Activated effector memory CD4-positive, alpha-beta T cell treated with Interleukin-2 at 50 U/mL for 16 hours (primary cell): ENCODE measurements at places on chromosomes 5 and 9.
A peak's percentile ranks its signal among the peaks of the same experiment; 100 is the strongest.

DNA sequence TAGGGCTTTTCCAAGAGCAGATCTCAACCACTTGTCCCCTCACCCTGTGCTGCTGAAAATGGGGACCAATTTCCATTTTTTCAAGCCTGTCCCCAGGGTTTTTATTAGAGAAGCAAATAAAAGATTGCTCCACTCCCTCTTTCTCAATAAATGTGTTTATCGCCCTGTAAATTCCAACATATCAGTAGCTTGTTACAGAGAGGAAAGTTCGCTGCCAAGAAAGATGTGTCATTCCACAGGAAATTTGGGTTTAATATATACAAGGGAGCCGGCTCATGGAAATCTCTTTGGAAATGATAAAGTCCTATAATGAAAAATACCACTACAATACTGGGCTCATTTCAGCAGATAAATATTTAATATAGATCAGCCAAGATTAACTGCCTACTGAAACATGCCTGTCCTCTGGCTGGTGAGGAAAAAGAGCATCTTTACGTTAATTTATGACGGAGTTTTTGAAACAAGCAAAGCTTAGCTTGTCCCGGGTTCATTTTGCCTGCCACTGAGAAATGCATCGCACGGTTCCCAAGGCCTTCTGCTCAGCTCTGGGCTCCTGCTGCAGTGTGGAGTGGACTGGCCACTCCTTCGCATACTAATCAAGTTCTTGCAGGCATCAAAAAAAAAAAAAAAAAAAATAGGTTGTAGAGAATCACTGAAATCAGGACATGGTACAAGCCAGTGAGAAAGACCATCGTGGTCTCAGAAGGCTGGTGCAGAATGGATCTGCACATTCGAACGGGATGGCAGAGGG, 84.5 kb downstream of the BRINP1 start:
- no peak for DNase-seq

- DNase-seq: no peak
Measured at GRCh38 chr9:131043087-131043486, 34.1 kb downstream of the LAMC3 start.

- DNase-seq: no peak
Measured at GRCh38 chr9:107613321-107613720, 123.8 kb upstream of the KLF4 start.

- no peak for DNase-seq
Measured at GRCh38 chr5:75648712-75649111, 37.5 kb downstream of the ANKDD1B start.

DNA sequence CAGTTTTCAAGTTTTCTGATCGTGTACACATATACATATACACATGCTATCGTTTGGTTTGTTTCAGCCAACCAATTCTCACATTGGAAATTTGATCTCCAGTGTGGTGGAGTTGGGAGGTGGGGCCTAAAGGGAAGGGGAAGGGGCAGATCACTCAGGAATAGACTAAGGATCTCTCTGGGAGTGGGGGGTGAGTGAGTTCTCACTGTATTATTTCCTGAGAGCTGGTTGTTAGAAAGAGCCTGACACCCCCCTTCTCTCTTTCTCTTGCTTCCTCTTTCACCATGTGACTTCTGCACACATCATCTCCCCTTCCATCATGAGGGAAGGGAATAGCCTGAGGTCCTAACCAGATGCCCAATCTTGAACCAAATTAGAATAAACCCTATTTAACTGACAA, 551.7 kb downstream of the MAT2B start:
- no peak for DNase-seq

GRCh38 chr5:170306381-170306831, 8.8 kb upstream of the LCP2 start:
- DNase-seq: no peak

GRCh38 chr9:23278561-23278960, 547.5 kb downstream of the ELAVL2 start:
- DNase-seq: no peak

- no peak for DNase-seq
Measured at GRCh38 chr9:108535526-108535925, 320.3 kb downstream of the ACTL7B start.

- DNase-seq: no peak
Measured at GRCh38 chr5:19555436-19555835, 432.6 kb downstream of the CDH18 start.

GRCh38 chr5:137598399-137598798, 99.3 kb upstream of the SPOCK1 start:
- DNase-seq: no peak

DNA sequence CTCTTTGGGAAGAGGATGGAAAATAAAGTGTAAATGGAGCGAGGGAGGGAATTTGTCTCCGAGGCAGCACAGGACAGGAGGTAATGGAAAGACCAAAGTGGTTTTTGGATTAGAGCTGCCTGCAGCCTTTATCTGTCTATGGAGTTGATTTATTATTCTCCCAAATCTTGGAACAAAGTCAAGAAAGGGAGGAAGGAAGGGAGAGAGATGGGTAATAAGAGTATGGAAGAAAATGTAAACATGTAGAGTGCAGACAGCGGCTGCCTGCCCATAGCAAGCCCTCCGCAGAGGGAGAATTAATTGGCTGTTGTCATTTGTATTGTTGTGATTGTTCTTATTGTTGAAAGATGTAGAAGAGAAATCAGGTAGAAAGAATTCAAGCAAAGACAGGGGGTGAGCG, 15.7 kb downstream of the KCNIP1 start:
- DNase-seq: no peak

- no peak for DNase-seq
Measured at GRCh38 chr9:129595903-129596540, 24.9 kb downstream of the C9orf50 start.

DNA sequence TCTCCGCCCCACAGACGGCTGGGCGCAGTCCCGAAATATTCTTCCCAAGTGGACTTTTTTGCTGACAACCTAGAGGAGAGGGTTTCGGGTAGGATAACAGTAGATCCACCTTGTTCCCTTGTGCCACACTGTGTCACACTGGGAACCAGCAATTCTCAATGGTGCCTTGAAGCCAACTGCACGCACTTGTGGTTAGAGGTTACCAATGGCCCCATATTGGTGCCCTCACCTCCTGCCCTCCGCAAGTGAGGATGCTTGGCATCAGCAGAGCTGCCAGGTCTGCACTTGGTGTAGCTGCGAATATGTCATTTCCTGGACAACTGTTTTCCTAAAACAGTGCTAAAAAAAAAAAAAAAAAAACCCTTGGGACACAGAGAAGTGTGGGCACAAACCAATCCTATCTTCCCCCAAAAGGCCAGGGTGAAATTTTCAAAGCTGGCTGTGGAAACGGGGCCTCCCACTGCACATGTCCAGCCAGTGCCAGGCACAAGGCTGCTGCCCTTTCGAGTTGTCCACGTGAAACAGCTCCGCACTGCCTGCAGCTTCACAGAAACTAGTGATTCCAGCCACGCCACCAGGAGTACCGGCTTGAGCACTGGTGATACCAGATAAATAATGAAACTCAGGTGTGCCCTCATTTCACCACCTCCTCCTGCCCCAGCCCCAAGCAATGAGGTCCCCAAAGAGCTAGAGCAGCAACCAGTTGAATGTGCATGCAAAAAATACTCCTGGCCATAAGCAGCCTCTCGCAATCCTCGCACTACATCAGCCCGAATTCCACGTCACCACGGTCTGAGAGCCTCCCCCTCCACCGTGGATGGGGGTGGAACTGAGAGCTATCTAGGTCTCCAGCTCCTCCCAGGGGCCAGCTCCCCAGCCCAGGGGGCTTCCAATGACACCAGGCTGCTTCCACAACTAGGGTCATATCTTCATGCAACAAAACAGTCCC, 51.2 kb downstream of the USP20 start:
- DNase-seq: peak; percentile 54

DNA sequence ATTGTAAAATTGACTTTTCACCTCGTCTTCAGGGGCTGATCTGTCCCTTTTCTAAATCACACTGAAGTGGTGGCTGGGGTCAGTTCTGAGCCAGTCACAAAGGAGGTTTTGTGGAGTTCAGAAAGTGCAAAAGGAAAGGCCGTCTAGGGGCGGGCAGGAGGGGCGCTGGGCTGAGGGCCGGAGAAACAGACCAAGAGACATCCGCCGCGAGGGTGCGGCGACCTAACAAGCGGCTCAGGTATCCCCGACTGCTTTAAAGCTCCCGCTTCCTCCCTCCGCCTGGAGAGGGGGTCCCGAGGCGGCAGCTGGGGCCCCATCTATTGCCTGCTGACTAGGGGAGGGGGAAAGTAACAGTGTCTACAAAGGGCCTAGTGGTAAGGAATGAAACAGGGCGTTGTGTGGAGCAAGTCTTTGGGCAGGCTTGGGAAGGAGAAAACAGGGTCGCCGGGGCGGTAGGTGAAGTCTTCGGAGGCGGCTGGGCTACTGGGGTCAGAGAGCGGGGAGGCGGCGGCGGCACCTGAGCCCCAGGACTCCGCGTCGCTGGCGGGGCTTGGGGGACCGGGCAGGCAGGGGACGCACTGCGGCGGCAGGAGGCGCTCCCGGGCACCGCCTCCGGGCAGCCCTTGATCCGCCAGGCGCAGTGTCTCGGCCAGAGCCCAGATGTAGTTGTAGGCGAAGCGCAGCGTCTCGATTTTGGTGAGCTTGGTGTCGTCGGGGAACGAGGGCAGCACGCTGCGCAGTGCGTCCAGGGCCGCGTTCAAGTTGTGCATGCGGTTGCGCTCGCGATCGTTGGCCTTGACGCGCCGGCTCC, 950 bp downstream of the NEUROG1 start:
- DNase-seq: no peak

GRCh38 chr9:94740145-94740840, 13.8 kb downstream of the AOPEP start:
- no peak for DNase-seq

DNA sequence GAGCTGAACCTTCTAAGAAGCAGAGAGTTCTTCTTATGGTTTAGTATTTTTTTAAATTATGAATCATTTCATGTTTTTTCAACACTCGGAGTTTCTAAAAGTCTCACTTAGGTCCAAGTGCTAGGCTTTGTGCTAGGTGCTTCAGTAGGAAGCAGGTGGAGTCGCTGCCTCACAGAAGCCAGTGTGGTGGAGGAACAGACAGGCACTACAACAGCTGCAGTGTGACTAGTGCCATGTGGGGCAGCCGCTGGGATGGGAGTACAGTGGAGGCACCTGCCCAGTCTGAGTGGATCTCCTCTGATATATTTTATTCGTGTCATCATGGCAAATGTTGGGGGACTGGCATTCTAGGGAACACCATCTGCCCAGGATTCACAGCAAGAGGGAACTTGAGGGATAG, 15.3 kb downstream of the PCDHGC5 start:
- no peak for DNase-seq

DNA sequence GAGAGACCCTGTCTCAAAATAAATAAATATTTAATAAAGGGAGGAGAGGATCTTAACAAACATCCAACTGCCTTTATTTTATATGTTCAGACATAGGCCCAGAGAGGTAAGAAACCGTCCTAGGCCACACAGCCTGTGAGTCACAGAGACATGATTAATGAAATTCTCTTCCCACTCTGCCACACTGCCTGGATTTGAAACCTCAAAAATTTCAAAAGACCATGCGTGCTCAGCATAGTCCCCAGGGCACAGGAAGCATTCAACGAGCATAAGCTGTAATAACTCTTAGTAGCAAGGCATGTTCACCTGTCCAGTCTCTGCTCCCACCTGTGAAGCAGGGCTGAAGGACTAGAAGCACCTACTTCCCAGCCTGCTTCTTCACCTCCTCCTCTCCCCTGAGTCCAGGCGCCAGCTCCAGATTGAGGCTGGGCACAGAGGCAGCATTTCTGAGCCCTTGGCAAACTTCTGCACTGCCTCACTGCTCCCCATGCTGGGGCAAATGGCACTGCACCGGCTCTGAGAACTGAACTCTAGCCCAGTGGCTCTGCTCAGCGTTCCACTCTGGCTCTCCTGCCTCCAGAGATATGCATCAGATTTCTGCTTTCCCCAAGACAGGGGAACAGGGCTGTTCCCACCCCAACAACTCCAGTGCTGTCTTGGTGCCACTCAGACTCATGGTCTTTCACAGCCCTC, 1.1 kb downstream of the FAT2 start:
- no peak for DNase-seq

GRCh38 chr9:91131433-91131839, 230.3 kb downstream of the AUH start:
- DNase-seq: peak; percentile 54

DNA sequence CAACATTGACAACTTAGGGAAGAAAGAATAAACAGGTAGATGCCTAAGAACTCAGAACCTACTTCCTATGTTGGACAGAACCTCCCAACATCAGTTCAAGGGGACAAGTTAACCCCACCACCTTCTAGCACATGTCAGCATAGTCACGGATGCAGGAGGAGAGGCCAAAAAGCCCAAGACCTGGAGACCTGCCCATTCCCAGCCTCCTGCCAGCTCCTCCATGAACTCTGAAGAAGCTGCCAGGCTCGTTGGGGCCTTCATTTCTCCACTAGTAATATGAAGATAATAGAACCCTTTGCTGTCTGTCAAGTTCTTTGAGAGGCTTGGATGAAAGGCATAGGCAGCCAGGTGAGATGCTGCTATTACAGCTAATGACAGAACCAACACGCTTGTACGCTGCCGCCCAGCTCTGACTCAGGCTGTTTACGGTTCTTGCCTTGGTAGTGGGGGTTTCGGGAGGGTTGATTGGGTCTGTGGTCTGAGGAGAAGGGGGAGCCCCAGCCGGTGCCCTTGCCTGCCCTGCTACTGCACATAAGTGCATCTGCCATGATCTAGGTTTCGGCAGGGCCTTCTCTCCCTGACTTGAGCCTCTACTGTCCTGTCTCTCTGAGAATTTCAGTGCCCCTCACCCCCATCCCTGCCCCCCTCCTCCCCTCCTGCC, 82.2 kb downstream of the NRG2 start:
- no peak for DNase-seq

DNA sequence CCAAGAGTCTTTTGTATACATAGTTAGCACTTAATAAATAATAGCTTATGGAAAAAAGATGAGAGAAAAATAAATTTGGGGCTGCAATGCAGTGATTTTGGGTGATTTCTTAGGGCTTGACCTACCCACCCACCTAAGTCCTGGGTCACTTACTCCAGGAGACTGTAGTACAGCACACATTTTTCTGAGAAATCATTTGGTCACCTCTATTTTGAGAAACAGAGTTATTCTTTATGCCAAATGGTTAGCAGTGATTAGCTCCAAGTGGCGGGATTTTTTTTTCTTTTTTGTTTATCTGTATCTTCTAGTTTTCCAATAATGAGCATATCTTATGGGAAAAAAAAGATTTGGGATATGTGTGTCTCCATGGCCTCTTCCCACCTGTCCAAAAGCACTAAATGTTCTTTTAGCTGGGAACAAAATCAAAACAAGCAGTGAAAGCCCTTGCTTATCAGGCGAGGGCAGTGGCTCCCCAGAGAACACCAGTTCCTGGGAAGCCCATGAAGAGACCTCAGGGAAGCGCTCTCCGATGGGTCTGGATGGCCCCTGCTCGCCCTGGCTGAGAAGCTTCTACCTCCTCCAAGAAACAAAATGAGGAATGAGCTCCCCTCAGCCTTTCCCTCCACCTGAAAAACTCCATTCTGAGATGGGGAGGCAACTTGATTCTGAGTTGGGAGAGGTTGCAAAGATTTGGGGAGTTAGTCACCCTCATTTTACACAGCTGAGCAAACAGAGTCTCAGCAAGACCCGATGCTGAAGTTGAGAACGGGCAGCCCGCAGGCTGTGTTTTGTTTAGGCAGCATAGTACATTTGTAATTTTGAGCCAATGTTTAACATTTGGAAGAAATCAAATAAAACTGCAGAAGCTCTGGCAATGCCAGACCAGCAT, 69.9 kb downstream of the CYFIP2 start:
- DNase-seq: no peak

- no peak for DNase-seq
Measured at GRCh38 chr5:25858019-25858418, 1180.4 kb downstream of the CDH9 start.

GRCh38 chr5:21574438-21574837, 1278.7 kb downstream of the CDH12 start:
- no peak for DNase-seq
